T-helper 9 cell (primary cell): ENCODE measurements at places on chromosomes 3 and 15.
A peak's percentile ranks its signal among the peaks of the same experiment; 100 is the strongest.

DNA sequence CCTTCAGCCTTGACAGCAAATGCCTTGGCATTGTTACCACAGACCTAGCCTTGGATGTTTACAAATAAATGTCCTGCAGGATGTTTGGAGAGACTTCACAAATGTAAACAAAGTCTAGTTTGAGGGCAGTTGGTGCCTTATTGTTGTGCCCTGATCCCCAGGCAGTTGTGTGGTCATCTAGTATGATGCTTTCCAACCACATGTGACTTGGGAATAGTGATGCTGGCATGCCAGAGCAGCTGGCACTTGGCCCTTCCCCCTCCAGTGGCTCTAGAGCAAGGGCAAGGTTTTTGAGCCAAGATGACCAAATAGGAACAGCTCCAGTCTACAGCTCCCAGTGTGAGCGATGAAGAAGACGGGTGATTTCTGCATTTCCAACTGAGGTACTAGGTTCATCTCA is 258.2 kb downstream of the ADAMTS17 start:
- no peak for DNase-seq

GRCh38 chr3:190224863-190225692 is 97.2 kb downstream of the CLDN1 start:
- DNase-seq, result no peak

DNA sequence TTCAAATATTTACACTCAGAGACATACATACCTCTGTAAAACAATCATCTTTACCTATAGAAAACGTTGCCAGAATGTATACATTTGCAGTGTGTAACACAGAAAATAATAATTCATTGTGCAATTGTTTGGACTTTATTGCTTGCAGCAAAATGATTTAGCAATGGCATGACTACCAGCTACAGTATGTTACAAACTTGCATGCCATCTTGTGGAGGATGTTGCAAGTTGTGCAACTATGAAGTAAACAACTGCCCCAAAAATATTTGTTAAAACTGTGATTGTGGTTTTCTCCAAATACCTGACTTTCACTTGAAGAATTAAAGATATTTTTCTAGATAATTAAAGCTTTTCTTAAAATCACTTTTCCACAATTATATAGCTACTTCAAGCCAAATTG is 27.1 kb upstream of the C3orf49 start:
- DNase-seq, result no peak

DNA sequence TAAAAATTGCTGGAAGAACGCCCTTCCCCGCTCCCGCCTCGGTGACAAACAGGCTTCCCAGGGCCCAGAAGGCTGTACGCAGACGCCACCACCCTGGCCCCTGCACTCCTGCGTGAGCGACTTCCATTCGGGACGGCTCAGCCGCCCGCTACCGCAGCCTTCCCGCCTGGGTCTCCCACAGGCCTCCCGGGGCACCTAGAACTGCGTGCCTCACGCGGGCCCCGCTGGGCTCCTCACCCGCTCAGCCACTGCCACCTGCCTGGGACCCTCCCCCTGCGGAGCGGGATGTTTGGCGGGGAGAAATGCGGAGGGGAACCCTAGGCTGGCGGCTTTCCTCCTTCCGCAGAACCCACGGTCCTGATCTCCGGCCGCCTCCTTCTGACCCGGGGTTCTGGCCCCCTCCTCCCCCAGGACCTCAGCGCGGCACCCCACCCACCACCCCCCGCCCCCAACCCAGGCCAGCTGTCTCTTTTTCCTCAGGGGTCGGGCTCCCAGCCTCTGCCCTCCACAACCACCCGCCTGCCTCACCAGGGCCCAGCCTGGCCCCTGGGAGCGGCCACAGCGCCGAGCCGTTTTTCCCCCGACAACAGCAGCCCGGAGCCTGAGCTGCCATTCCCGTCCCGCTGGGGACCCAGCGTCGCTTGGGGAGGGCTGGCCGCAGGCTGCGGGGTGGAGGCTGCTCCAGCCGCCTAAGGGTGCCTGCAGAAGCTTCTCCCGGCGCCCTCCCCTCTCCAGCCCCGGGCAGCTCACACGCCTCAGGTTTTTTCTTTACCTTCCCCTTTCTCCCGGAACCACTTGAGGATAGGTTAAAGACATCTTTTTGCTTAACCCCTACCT is 27.6 kb upstream of the RAB7A start:
- DNase-seq, result peak; percentile 13

DNA sequence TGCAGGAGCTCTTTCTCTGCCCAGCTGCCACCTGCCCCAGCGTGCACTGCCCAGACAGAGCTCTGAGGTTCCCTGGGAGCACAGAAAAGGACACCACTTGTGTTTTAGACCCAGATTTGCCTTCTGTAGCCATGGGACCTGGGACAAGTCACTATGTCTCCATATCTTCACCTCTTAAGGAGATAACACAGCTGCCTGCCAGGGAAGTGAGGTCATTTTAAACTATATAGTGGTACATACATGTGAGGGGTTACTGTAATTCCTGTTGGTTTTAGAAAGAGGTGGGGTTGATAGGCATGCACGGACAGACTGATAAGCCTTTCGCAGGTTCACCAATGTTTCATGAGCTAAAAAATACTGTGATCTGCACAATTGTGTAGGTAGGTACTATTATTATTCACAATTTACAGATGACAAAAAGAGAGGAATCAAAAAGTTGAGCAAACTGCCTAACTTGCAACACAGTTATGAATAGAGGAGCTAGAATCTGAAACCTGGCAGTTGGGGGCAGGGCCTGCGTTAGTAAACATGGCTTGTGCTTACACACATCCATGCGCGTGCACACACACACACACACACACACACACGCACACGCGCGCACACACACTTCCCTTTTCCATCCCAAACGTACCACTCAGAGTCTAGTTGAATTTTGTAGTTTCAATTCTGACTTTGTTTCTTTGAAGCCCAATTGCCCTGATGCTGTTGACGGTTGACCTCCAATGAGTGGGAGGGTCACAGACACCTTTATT is 193.6 kb downstream of the FAM43A start:
- DNase-seq, result no peak

GRCh38 chr15:29749365-29750086 is 72.7 kb downstream of the TJP1 start:
- DNase-seq, result no peak

DNA sequence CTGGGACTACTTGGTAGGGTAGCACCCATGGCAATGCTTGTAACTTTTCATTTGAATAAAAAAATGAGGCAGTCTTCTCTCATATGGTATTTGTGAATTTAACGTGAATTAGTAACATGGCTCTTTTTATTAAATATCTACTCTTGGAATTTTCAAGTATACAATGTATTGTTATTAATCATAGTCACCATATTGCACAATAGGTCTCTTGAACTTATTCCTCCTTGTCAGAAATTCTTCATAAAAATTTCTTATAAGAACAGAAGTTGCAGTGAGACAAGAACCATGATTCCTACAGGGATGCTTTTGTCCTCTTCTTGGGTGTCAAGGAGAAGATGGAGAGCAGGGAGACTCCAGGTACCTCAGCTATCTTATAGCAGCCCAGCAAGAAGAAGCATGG is 203.8 kb upstream of the FEZF2 start:
- DNase-seq, result no peak

- DNase-seq, result no peak
These were observed 71.8 kb upstream of the GCNT3 start for GRCh38 chr15:59539799-59540198.
